ENCODE measurements at places on chromosomes 2 and 18.

- no peak for DNase-seq
These were observed 16.2 kb downstream of the TOGARAM2 start for GRCh38 chr2:28997237-28997846.

- no peak for DNase-seq
These were observed 238.2 kb downstream of the TSN start for GRCh38 chr2:121993682-121994081.

- no peak for DNase-seq
These were observed 591.9 kb downstream of the IRS1 start for GRCh38 chr2:226207671-226208070.

GRCh38 chr18:61426492-61427053, 93.3 kb downstream of the CDH20 start:
- DNase-seq = no peak

DNA sequence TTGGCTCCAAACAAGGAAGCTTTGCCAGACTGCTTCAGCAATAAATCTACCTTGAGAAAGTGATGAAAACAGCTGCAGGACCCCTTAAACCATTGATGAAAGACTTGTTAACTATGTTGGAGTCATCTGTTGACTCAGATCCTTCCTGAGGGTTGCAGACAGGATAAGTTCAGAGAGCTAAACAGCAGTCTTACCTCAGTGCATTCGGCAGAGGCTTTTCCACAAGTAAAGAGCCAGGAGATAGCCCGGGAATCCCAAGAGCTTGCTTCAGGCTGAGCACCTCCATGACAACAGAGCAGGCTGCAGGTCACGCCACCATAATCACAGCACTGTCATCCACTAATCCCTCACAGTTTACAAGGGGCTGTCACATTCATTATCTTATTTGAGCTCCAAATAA, 23.7 kb downstream of the KIAA2012 start:
- no peak for DNase-seq

- no peak for DNase-seq
These were observed 234.0 kb downstream of the DYM start for GRCh38 chr18:49226243-49227000.

- no peak for DNase-seq
These were observed 105.9 kb upstream of the CELF4 start for GRCh38 chr18:37671530-37671929.

DNA sequence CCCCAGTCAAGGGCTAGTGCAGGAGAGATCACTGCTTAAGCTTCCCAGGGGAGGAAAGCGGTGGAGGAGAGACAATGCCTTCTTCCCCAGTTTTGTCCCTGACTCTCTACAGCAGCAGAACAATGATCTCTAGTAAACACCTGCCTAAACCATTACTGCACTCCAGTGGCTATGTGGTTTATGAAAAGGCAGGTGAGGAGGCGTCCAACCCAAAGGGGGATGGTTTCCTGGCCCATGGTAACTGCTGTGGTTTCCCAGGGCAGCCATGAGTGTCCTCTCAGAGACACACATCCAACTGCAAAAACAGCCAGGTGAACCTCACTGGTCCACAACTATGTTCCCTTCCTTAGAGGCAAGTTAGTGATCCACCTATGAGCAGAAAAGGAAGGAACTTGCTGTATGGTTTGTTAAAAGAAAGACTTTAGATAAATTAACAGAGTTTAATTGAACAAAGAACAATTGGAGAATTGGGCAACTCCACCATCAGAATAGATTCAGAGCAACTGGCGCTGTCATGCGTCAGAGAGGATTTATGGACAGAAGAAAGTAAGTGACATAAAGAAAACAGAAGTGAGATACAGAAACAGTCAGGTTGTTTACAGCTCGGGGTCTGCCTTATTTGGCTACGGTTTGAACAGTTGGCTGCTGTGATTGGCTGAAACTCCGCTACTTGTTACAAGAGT, 4.8 kb upstream of the TTC39C start:
- DNase-seq = no peak

DNA sequence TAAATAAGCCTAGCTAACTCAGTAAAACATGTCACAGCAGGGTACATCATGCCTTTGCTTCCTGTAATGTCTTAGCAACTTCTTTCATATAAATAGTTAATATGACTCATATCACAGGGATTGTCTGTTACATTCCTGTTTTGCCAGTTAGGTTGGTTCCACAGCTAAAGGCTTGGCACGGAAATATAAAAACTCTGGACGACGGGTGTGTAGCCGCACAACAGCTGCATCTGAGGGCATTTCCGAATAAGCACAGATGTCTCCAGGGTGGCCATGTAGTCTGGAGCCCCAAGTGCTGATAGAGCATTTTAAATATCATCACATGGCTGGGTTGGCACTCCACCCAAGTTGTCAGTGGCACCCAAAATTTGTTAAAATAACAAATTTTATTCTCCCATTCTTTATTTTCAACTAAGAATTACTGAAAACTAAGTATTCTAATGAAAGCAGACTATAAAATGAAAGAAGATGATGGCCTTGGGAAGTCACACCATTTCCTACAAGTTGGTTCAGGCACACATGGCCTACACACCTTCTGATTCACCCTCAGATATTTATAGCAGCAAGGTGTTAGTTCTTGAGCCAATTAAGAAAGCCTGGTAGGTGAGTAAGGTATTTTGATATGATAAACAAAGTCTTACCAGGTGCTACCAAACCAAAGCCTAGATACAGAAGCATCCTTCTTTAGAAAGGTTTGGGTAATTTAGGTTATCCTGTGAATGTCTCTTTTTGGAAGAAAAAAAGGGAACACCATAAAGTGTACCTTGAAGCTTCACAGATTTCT, 61.8 kb upstream of the STK17B start:
- DNase-seq = no peak

- DNase-seq = no peak
These were observed 123.3 kb upstream of the CWC22 start for GRCh38 chr2:180130403-180130802.

DNA sequence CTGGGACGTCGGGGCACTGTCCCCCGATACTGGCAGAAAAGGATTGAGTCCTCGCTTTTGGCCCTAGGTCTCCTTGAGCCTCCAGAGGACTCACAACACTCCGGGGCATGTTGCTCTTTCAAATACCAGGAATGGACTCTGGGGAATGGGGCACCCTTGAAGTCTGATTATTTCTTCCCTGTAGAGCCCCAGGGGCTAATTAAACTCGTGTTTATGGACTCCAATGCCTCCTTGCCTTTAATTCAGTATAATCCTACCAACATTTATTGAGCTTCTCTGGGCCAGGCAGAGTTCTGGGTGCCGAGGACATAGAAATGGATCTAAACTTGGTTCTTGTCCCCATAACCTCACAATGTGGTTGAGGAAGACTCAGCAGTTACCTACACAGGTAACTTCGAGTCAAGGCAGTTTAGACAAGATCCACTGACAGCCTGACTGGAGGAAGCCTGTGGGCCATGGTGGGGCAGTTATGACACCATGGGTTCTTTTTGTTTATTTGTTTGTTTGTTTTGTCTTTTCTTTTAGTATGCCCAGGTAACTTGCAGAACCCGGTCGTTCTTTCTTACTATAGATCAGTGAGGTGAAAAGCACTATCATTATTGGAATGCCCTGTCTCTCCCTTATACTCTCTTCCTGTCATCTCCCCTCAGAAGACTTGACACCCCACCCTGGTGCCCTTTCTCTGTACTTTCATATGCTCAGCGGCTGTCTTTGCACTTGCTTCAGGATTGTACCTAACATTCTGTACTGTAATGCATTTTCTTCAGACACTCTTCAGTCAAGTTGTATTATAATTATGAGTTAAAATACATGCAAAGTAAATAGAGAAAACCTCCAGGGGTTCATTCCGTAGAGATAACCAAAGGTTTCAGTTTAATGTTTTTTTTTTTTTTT, 3.2 kb downstream of the CFLAR start:
- no peak for DNase-seq

- DNase-seq = no peak
These were observed 150.1 kb downstream of the UXS1 start for GRCh38 chr2:106044021-106044420.

DNA sequence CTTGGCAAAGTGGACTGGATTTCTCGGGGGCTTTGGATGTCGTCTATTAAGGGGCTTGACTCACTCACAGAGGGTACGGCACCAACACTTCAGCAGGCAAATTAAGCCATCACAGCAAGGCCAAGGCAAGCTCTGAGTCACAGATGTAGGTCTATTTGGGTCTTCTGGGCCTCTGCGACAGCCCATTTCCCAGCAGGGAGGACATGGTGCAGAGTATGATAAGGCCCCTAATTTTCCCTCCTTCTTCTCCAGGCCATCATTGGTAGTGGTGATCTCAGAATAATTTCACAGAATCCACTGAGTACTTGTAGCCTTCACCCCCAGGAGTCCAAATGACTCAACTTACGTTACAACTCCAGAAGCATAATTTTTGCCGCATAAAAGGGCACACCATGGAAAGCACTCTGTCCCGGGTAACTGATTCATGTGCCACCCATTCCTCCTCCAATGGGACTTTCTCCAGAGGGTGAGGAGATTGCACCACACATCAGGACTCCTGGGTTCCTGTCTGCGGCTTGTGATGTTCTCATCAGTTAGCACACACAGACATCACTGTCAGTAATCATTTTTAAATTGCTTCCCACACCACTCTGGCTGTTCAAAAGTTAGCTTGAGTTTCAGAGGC, 164.9 kb downstream of the TXNL1 start:
- DNase-seq = no peak

- DNase-seq = no peak
These were observed 44.7 kb downstream of the POMC start for GRCh38 chr2:25123682-25124081.

DNA sequence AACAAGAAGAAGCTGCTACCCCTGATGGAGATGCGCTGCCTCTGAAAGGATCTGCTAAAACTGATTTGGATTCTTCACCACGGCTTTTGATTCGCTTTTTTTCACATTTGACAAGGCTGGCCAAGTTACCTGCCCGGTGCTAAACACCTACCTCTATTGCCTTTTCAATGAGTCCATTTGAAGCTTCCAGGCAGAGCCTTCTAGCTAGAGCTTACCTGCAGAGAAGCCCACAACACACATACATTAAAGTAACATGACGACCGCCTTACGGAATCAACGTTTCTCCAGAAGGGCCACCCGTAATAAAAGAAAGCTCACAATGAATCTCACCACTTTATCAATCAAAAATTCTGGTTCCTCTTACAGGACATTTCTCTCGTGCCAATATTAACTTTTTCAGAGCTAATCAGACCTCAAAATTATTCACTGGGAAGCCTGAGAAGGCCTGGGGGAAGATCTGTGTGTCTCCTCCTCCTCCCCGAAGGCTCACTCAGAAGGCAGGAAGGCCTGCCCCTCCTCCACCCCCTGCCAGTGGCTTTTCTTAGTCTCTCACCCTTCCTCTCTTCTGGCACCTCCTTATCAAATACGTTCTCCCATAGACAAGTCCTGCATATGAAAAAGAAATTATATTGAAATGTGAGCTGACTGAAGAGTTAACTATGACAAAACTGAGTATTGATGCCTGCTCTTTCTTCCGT, 171.0 kb downstream of the DNER start:
- no peak for DNase-seq

DNA sequence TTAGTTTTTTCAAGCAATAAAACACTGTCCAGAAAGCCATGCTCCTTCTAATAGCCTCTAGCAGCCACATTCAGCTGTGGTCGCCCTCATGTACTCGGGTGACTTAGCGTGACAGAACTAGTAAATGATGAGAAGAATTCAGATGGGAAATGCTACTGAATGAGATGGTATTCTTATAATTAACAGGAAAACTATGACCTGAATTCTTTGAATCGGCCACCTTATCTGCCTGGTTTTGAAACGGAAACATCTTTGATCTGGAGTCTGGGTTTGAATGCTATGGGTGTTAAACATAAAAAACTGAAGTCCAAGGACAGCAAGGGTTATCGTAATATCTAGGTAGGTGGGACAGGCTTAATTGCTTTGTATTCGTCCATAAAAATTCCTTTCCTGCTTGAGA, 138.8 kb upstream of the DNMT3A start:
- no peak for DNase-seq

DNA sequence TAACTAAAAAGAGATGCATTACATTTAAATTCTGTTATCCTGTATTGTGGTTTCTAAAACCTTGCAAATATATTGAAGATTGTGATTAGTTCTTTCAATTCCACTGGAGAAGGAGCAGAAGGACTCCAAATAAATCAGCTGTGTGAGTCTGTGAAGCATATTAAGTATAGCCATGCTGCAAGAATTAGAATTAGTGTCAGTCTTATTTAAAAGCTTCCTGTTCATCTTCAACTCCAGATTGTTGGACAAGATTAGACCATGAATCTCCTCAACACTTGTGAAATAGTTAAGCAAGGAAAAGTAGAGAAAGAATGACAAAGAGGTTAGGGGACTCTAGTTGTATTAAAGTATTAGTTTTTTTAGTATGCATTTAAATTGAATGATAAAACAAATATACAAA, 92.5 kb upstream of the LRP1B start:
- no peak for DNase-seq

GRCh38 chr2:219352448-219353023, 20.0 kb upstream of the RESP18 start:
- DNase-seq = peak; percentile 59

- no peak for DNase-seq
These were observed 24.1 kb upstream of the ACVR1 start for GRCh38 chr2:157900203-157900602.

- DNase-seq = no peak
These were observed 19.5 kb upstream of the STAT4 start for GRCh38 chr2:191170301-191170636.

GRCh38 chr2:18611604-18612003, 22.2 kb upstream of the NT5C1B start:
- DNase-seq = no peak

GRCh38 chr2:31150120-31150670, 12.0 kb upstream of the GALNT14 start:
- no peak for DNase-seq

DNA sequence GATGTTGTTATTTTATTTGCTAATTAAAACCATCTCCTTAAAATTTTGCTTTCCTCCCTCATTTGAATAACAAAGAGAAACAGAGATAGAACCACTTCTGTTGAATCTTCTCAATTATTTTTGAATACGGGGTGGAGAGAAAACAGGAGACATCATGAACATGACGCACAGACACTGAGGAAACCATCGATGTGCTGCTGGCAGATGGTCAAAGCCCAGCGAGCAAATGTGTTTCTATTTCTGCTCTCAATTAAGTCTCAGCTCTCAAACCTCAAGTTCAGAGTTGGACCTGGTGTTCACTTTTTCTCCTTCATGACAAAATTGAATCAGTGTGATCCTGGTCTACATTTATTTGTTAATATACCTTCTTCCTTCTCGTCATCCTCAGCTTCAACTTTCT, 36.1 kb upstream of the TWIST2 start:
- no peak for DNase-seq

- no peak for DNase-seq
These were observed 42.4 kb downstream of the MRPL35 start for GRCh38 chr2:86241611-86242010.

- no peak for DNase-seq
These were observed 10.9 kb downstream of the IL1B start for GRCh38 chr2:112825706-112826105.

DNA sequence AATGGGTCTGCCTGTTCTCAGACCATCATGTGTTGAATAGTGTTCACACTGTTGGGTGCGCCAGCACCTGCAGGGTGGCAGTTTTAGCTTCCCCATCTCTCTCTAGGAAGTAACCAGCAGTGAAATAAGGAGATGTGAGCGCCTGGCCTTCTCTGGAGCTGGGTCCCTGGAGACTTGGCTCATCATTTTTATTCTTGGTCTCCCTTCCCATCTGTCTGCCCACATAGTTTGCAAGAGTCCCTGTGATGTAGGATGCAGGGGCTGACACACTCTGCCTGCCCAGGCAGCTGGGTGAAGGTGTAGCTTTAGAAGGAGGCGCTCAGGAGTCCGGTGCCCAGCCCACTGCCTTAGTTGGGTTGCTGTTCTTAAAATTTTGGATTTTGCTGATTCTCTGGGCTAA, 172.2 kb downstream of the LDLRAD4 start:
- no peak for DNase-seq
